ENCODE measurements at places on chromosomes 4 and X.
A peak's percentile ranks its signal among the peaks of the same experiment; 100 is the strongest.

DNA sequence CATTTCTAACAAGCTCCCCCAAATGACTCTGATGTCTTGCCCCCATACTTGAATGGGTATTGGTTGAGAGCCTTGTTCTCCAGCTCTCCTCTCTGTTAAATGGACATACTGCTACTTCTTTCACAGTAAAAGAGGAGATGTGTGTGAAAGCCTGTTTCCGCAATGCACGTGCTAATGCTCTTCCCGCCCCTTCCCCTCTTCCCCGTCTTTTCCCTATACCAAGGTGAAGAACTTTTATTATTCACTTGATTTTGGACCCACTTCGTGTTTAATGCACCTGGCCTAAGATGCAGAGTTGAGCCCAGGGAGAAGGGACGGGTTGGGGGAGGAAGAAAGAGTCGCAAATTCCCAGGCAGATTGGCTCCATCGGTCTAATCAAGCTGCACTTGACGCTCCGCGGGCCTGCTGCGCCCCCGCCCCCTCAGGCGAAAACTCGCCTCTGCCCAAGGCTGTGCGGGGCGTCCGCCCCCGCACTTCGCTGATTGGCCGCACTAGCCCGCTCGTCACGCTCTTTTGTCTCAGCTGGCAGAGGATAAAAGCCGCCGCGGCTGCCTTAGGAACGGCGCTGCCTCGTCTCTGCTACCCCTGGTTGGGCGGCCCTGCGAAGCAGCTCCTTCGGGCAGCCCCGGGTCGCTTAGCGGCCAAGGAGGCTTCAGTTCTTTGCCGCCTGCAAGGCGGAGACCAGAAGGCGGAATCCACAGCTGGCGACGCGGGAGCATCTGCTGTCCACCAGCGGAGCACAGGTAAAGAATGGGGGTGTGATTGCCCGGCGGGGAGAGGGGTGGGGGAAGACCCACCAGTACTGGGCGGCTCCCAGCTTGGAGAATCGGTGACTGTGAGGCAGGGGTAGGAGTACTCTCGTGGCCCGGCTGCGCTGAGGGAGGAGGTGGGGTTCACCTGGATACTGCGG is at the start of gene ZCCHC12:
TSS of gene ZCCHC12 (plus strand) at position 562 of the 910 bp plus-strand sequence. CDS start 1,421 bp downstream, outside the sequence.
- DNase-seq = peak; percentile 87

DNA sequence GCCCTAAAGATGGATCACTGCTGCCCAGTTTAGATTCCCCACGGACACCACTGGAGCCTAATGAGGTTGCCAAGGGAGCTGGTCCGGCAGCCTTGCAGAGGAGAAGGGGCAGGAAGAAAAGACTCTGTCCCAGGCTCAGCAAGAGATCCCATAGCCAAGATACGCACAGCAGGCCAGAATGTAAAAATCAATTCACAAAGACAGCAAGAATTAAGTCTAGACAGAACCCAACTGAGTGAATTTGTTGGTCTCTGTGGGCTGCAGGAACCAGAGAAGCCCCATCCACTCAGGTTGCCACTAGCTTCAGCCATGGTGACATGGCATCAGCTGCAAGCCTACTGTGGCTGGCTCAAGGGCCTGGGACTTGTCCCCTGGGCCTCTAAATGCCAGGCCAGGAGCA is 22.9 kb downstream of the TSC22D3 start:
- no peak for DNase-seq

- DNase-seq = peak; percentile 49
Observed at GRCh38 chr4:78057600-78058550, 752 bp downstream of the FRAS1 start.

GRCh38 chrX:115897956-115898355 is 272.6 kb upstream of the AGTR2 start:
- no peak for DNase-seq

DNA sequence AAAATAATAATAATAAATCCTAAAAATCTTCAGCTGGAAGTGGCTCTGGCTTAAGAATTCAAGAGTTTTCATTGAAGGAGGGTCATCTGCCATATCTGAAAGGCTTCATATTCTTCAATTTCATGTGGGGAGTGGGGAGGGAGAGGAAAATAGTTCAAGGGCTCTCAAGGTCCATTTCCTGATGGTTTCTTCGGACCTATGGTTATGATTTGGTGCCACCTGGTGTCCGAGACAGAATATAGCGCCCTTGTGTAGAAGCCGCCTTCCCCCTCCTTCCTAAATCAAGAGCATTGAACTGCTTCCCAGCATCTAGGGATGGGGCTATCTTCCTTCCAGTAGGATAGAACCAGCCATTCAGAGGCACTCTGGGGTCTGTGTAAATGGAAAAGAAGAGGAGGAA is 34.3 kb downstream of the NLGN3 start:
- DNase-seq = peak; percentile 66

- DNase-seq = no peak
Observed at GRCh38 chr4:96675896-96676295, 836.0 kb downstream of the PDHA2 start.

DNA sequence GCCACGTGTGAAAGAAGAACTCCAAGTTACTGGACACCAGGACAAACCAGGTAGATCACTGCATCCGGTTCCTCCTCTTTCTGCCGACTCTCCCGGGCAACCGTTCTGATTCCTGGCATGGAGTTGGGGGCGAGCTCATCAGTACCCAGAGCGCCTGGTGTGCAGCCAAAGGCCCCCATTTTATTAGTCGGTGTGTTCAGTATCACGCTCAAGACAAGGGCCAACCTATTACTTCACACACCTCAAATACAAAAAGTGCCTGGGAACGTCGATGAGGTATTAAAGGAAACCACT is 2.8 kb upstream of the CTBP1 start:
- DNase-seq = no peak

GRCh38 chrX:16827225-16827624 is 41.0 kb downstream of the TXLNG start:
- no peak for DNase-seq

DNA sequence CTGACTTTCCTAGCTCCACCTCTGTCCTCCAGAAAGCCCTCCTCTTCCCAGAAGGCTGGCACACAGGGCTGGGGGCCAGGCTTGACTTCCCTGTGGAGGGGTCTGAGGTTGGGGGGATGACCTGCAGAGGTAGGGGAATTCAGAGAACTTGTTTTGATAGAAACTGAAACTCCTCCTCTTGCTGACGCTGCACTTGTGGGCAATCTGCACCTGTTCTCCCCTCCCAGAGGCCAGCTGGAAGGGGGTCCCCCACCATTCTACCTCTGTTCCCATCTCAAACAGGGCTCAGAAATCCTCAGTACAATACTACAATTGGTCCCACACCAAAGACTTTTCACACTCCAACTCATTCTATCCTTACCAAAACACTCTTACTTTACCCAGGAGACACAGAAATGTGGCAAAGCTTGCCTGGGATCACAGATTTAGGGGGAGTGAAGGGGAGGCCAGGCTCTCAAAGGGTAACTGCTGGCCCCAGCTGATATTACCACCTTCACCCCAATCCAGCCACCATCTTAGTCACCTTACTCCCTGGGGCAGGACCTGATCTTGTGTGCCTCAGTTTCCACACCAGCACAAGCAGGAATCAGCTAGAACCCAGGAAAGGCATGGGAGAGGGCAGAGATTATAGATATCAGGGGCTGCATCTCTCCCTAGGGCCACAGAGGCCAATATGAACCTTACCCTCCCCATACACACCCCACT is 18.5 kb downstream of the OTUD5 start:
- peak; percentile 86 for DNase-seq

GRCh38 chr4:12123707-12124106 is 695.0 kb upstream of the HS3ST1 start:
- peak; percentile 45 for DNase-seq

DNA sequence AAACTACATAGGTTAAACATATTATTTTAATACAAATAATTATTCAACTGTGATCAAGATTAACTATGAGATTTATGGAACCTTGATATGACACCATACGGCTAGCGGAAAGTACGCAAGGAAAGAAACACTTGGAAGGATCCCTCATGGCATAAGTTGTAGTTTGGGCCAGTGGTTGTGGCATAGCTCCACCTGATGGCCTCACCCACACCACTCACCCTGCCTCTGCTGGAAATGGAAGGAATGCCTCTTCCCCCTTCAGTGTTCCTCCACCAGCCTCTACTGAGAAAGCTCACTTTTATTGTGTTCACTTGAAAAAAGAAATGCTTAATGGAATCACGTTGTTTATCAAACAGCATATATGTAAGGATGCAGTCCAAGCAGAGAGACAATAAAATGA is 86.4 kb downstream of the BMP15 start:
- DNase-seq = no peak

DNA sequence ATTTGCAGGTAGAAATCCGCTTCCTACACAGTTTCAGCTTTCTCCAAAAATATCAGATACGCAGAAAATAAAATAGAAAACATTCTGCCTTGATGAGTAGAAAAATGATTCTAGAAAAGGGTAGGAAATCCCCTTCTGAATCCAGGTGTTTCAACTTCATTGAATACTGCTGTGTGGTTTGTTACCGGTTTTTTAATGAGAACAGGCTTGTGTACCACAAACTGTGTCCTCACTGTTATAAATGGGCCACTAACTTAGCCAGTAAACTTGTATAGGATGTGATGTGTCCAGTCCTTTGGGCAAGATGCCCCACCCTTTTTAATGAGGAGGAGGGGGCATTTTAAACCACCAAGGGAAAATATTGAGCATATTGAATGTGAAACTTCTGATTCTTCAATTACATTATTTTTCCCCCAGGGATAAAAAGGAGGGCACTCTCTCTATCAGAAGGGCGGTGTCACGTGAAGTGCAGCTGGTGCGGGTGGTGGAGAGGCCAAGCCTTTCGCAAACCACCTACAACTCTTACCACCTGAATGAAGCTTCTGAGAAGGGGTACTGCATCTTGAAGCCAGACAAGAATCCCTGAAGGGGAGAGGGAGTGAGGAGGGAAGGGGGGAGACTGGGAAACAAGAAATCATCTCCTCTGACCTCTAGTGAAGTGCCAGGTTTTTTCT is 4.5 kb downstream of the CXXC4 start:
- DNase-seq = no peak

- DNase-seq = no peak
Observed at GRCh38 chrX:134572816-134573682, 85.2 kb downstream of the PLAC1 start.

- peak; percentile 39 for DNase-seq
Observed at GRCh38 chrX:19866626-19867410, 20.6 kb downstream of the SH3KBP1 start.

- no peak for DNase-seq
Observed at GRCh38 chr4:183960046-183960420, 54.9 kb downstream of the STOX2 start.

DNA sequence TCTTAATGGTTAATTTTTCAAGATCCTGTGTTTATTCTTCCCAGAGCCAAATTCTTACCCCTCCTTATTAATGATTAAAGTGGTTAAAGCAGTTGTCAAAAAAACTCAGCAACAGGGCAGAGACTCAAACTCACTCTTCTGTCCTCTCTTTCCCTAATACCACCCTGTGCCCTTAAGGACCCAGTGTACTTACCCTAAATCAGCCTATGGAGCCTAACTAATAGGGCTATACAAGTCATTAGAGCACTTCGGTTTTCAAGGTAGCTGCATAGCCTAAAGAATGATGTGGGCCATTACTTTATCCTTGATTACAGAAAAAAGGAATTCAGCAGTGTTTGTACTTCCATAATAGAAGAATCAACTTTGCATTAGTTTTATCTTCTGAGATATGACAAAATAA is 216.3 kb downstream of the KCTD8 start:
- DNase-seq = no peak

DNA sequence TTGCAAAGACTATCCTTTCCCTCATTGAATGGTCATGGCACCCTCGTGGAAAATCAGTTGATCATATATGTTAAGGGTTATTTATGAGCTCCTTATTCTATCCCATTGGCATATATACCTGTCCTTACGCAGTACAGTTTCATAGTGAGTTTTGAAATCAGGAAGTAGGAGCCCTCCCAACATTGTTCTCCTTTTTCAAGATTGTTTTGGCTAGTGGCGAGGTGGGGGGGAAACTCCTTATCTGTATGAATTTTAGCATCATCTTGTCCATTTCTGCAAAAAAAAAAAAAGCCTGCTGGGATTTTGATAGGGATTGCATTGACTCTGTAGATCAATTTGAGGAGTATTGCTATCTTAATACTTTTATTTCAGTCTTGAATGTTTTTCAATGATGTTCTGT is 2.5 kb upstream of the USP9X start:
- peak; percentile 70 for DNase-seq

GRCh38 chr4:139686130-139686529 is 20.5 kb downstream of the MGST2 start:
- no peak for DNase-seq

DNA sequence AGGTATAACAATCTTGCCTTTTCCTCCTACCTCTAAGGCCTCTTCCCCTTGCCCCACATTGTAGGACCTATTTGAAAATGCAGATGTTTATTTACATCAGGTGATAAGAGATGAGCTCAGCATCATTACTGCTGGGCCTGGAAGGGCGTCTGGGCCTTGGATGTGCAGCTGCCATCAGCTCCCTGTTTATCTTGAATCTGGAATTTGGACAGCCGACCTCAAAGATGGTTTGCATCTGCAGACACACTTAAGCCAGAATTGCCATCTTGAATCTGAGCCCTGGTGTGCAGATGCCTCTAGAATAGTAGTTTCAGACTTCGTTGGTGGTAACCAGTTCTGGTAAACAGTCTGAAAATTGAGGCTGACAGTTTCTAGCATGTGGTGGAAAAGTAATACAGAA is 59.0 kb downstream of the FAM193A start:
- DNase-seq = no peak

GRCh38 chr4:184300816-184301215 is 83.1 kb upstream of the ENPP6 start:
- DNase-seq = no peak

DNA sequence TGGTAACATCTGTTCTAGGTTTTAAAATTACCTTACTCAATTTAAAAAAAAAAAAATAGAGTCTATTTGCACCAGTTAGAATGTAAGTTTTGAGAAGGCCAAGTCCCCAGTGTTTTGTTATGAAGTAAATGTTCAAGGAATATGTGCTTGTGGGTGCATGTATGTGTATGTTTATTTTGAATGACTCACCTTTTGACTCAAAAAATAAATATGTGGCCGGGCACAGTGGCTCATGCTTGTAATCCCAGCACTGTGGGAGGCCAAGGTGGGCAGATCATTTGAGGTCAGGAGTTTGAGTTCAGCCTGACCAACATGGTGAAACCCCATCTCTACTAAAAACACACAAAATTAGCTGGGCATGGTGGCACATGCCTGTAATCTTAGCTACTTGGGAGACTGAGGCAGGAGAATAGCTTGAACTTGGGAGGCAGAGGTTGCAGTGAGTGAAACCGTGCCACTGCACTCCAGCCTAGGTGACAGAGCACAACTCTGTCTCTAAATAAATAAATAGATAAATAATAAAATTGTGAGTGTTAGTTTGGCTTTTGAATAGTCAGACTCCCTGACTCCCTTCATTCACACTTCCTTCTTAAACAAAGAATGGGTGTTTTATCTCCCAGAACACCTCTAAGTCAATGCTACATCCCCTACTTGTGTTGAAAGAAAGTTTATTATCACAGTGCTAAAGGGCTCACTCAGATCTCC is 511.3 kb upstream of the PCDH7 start:
- DNase-seq = no peak
